Thyroid gland (tissue), 4 donors: ENCODE measurements at places on chromosomes 12 and 14. TPM values are rescaled to one million over a fixed set of nuclear protein-coding genes. Genes with fewer than 3 reads are reported as not detected.

DNA sequence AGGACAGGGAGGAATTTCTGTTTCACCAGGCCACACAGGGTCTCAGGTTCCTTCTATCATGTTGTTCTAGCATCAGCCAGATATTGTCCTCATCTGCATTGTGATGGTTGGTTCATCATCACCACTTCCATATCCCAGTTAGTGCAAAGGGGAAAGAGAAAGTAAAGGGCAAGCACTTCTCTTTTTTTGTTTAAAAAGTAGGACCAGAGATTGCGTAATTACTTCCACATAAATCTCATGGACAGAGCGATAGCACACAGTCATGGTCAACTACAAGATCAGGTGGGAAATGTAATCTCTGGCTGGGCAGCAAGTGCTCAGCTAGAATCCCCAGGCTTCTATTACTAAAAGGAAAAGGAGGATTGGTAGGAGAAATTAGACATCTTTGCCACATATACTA, 155.1 kb downstream of the KIF21A start:
- H3K27me3 ChIP-seq, result no peaks in the 10 kb centered on the region
- no peaks in the 10 kb centered on the region for H3K4me1 ChIP-seq
- H3K4me3 ChIP-seq, result no peak overlapping the region
- DNase-seq, result no peak
- H3K27ac ChIP-seq, result no peak overlapping the region

DNA sequence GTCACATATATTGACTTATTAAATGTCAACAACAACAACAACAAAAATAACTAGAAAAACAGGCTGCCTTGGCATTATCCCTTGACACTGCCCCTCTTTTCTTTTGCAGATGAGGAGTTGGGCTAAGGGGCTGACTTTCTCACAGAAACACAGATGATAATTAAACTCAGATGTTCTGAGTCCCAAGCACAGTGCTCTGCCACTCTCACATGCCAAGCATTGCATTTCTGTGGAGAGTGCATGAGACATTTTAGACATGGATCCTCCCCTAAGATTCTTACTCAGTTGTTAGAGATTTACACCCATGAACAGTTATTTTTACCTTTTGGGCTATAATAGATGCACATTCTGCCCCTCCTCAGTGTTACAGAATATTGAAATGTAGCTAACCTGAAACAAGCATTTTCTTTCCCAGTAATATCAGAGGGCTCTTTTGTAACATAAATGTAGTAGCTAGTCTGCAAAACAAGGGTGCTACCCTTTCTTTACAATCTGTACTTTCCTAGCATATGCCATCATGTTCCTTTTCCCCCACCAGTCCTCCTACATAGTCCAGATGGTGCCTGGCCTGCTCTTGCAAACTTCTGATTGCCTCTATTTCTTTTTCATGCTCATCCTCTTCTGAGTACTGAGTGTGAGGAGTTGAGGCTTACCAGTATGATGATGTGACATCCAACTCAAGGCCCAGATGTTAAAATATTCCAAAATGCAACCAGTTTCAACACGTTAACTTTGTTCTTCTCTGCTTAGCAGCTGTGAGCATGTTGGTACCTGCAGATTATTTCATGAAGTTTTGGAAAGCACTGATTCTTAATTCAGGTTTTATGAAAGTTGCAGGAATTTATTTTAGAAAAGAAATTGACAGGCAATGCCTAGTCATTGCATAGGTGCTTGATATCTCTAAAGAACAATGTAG, 125.0 kb upstream of the ATP2B1 start:
- no peak overlapping the region for H3K4me3 ChIP-seq
- no peak for DNase-seq
- H3K36me3 ChIP-seq, result no peaks in the 10 kb centered on the region
- H3K27me3 ChIP-seq, result no peaks in the 10 kb centered on the region
- H3K4me1 ChIP-seq, result peaks cover 4% of the 10 kb centered on the region

DNA sequence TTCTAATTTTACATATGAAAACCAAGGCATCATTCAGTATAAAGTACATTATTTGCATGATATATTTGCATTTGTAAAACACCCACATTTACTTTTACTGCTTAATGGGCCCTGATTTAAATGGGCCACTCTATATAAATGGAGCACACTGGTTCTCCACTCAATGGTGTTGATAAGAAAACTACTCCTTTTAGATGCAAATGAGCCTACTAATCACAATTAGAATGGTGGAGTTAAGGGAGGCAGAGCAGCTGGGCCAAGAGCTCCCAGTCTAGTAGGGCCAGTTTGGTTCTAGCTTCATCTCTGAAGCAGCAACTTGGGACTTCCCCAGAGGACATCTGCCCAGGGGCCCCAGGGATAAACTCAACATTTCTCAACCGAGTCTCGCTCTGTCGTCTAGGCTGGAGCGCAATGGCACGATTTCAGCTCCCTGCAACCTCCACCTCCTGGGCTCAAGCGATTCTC, 120.7 kb downstream of the FOXN3 start:
- H3K36me3 ChIP-seq, result no peaks in the 10 kb centered on the region
- no peaks in the 10 kb centered on the region for H3K4me1 ChIP-seq
- H3K27me3 ChIP-seq, result no peaks in the 10 kb centered on the region
- H3K4me3 ChIP-seq, result no peak overlapping the region
- no peak for DNase-seq
- H3K27ac ChIP-seq, result no peak overlapping the region

- H3K36me3 ChIP-seq, result no peaks in the 10 kb centered on the region
- no peaks in the 10 kb centered on the region for H3K27me3 ChIP-seq
- H3K4me1 ChIP-seq, result no peaks in the 10 kb centered on the region
- no peak overlapping the region for H3K27ac ChIP-seq
- peak; percentile 16 for DNase-seq
- no peak overlapping the region for H3K4me3 ChIP-seq
Measured at GRCh38 chr12:7645395-7646177, 20.1 kb downstream of the APOBEC1 start.

DNA sequence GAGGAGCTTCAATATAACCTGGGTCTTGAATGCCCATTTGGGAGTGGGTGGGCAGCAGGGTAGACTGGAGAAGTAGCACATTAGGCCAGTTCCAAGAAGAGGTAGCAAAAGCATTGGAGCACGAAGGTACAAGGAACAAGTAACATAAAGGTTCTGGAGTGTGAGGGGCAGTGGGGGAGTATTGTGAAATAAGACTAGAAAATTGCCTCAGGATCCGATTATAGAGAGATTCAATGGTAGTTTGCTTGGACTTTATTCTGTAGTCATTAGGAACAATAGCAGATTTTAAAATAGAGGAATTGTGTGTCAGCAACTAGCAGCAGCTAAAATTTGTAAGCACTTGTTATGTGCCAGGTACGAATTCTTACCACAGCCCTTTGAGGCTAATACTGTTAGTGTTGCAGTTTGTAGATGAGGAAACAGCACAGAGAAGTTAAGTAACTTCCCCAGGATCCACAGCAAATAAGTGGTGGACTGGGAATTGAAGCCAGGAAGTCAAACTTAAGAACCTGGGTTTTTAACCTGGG, 61.8 kb downstream of the PPFIBP1 start:
- H3K4me3 ChIP-seq, result no peak overlapping the region
- no peaks in the 10 kb centered on the region for H3K36me3 ChIP-seq
- DNase-seq, result no peak
- no peaks in the 10 kb centered on the region for H3K27me3 ChIP-seq
- peaks cover 32% of the 10 kb centered on the region for H3K4me1 ChIP-seq

DNA sequence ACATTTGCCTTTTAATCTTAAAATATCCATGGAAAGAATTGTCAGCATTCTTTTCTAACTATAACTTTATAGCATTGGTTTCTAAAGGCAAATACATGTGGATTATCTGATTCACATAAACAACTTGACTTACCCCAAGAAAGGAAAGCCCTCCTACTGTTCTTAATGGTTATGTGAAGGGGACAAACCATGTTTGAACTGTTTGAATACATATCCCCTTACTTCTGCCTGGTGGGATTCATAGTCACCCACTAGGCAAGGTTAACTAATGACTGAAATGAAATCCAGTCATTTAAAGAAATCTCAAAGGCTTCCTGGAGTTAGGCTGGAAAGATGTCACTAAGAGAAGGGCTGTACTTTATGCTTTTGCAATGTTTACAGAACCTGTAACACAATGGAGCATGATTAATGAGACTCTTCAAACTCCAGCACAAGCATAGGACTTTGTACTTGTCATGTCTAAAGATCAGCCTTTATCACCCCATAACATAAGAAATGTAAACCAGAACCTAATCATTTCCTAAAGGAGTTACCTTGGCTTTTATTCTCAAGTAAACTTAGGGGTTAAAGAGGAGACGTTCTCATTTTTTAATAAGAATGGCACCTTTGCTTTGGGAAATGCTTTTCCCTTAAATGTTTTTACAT, 10.2 kb upstream of the FLRT2 start:
- no peaks in the 10 kb centered on the region for H3K4me1 ChIP-seq
- no peak overlapping the region for H3K27ac ChIP-seq
- H3K36me3 ChIP-seq, result no peaks in the 10 kb centered on the region
- H3K4me3 ChIP-seq, result no peak overlapping the region
- H3K27me3 ChIP-seq, result no peaks in the 10 kb centered on the region
- no peak for DNase-seq

- H3K27ac ChIP-seq, result no peak overlapping the region
- no peak overlapping the region for H3K4me3 ChIP-seq
Measured at GRCh38 chr12:53961025-53961761, 6.5 kb downstream of the HOXC12 start.

- H3K36me3 ChIP-seq, result no peaks in the 10 kb centered on the region
- no peak for DNase-seq
- H3K27me3 ChIP-seq, result no peaks in the 10 kb centered on the region
- no peak overlapping the region for H3K27ac ChIP-seq
Measured at GRCh38 chr12:93841671-93842070, 164.5 kb downstream of the CRADD start.

GRCh38 chr12:67783393-67783792, 134.8 kb downstream of the DYRK2 start:
- no peaks in the 10 kb centered on the region for H3K4me1 ChIP-seq
- H3K27ac ChIP-seq, result no peak overlapping the region
- no peaks in the 10 kb centered on the region for H3K27me3 ChIP-seq

GRCh38 chr12:82723891-82724290, 37.2 kb downstream of the TMTC2 start:
- no peak overlapping the region for H3K27ac ChIP-seq
- H3K4me1 ChIP-seq, result no peaks in the 10 kb centered on the region
- no peak for DNase-seq
- no peaks in the 10 kb centered on the region for H3K36me3 ChIP-seq
- no peak overlapping the region for H3K4me3 ChIP-seq

- no peak overlapping the region for H3K27ac ChIP-seq
- no peaks in the 10 kb centered on the region for H3K4me1 ChIP-seq
- no peak overlapping the region for H3K4me3 ChIP-seq
- no peaks in the 10 kb centered on the region for H3K27me3 ChIP-seq
- no peak for DNase-seq
Measured at GRCh38 chr12:58487678-58488161, 432.6 kb downstream of the LRIG3 start.

DNA sequence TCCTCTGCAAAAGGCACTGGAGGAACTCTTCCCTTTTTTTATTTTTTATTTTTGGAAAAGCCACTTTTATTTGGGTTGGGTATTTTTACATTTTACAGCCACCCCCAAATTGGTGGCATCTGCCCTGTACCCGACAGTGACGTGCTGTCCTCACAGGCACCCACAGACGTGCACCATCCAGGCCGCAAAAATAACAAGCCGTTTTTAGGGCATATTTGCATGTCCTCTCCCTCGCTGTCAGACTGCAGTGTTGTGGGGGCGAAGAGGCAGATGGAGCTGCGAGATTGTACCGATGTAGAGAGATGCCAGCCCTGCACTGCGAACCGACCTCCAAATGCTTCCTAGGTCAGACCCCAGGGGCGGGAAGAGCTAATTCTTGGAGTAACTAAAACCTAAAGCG, 12.2 kb downstream of the JDP2 start:
- no peak for DNase-seq
- peaks cover 39% of the 10 kb centered on the region for H3K4me1 ChIP-seq
- H3K36me3 ChIP-seq, result peaks cover 4% of the 10 kb centered on the region
- H3K27ac ChIP-seq, result no peak overlapping the region

- no peaks in the 10 kb centered on the region for H3K36me3 ChIP-seq
- DNase-seq, result no peak
- H3K4me1 ChIP-seq, result no peaks in the 10 kb centered on the region
Measured at GRCh38 chr14:27387463-27387862, 789.6 kb upstream of the NOVA1 start.

DNA sequence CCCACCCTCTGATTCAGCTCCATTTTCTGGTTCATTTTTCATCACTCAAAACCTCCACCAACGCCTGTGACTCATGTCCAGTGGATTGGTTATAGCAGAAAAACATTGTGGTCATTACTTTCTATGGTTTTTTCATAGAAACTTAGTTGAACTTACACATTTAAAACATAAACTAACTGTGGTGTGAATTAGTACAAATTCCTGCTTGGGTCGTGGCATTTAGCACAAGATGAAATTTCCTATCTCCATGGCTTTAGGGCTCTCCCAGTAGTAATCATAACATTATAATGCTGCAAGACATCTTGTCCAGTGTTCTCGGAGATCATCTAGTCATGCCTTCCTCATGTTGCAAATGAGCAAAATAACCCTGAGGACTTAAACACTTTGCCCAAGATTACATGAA, 7.1 kb downstream of the RNASE7 start:
- DNase-seq, result no peak

- H3K27ac ChIP-seq, result no peak overlapping the region
- H3K4me1 ChIP-seq, result peaks cover 28% of the 10 kb centered on the region
- no peak overlapping the region for H3K4me3 ChIP-seq
- H3K36me3 ChIP-seq, result no peaks in the 10 kb centered on the region
Measured at GRCh38 chr12:2332947-2333346, 280.2 kb downstream of the CACNA1C start.

DNA sequence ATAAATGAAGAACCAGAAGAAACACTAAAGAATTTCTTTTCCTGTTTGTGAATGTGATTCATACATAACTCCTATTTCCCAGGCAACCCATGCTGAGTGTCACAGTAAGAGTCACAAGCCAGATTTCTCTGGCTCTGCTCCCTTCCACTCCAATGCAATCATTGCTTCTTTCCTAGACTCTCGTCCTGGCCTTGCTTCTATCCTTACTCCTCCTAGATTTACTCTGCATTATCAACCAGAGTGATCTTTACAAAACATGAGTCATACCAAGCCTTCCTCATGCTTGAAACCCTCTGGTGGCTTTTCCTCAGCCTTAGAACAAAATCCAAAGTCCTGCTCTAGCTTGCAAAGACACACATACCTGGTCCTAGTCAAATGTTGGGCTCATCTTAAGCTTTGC, 13.3 kb downstream of the IL22 start:
- peaks cover 14% of the 10 kb centered on the region for H3K4me1 ChIP-seq
- no peak for DNase-seq
- H3K27ac ChIP-seq, result no peak overlapping the region
- no peak overlapping the region for H3K4me3 ChIP-seq

- no peaks in the 10 kb centered on the region for H3K36me3 ChIP-seq
- no peak overlapping the region for H3K4me3 ChIP-seq
- no peaks in the 10 kb centered on the region for H3K27me3 ChIP-seq
- H3K27ac ChIP-seq, result no peak overlapping the region
- H3K4me1 ChIP-seq, result no peaks in the 10 kb centered on the region
Measured at GRCh38 chr14:65803885-65804284, 391.4 kb downstream of the FUT8 start.

The PTPN21 gene
- 33.7 TPM for total RNA-seq

The FOXG1 gene
- not detected for total RNA-seq

The SRRM4 gene
- 0.10 TPM for total RNA-seq

The MGST1 gene
- 454 TPM for total RNA-seq

The RNASE12 gene
- not detected for total RNA-seq

The OGFOD2 gene
- 5.9 TPM for total RNA-seq

The MSI1 gene
- not detected for total RNA-seq

The KRT6B gene
- total RNA-seq, result not detected

The ACOT6 gene
- not detected for total RNA-seq

The OLR1 gene
- 0.67 TPM for total RNA-seq

The SERPINA12 gene
- not detected for total RNA-seq

The STXBP6 gene
- total RNA-seq, result 44.1 TPM

The TAS2R10 gene
- 1.6 TPM for total RNA-seq

The RND1 gene
- total RNA-seq, result 1.9 TPM

The PRR4 gene
- total RNA-seq, result 8.7 TPM

The TNFAIP2 gene
- 30.9 TPM for total RNA-seq

The SYCP3 gene
- total RNA-seq, result not detected
